Lung (tissue), 17 donors: ENCODE measurements at places on chromosomes 5 and 9. TPM values are rescaled to one million over a fixed set of nuclear protein-coding genes. Genes with fewer than 3 reads are reported as not detected.

SPINK4 gene
- polyA plus RNA-seq = not detected

RBM22 gene
- polyA plus RNA-seq = 27.2 TPM

TLR4 gene
- polyA plus RNA-seq = 41.6 TPM

NDST1 gene
- 49.8 TPM for polyA plus RNA-seq

CCDC171 gene
- 1.2 TPM for polyA plus RNA-seq

RMRP gene
- polyA plus RNA-seq = 44.8 TPM

STK32A gene
- 2.2 TPM for polyA plus RNA-seq

TAF11L3 gene
- not detected for polyA plus RNA-seq

ANKRD31 gene
- polyA plus RNA-seq = 0.06 TPM

FRRS1L gene
- polyA plus RNA-seq = under 0.01 TPM

TBC1D2 gene
- 65.1 TPM for polyA plus RNA-seq

GRCh38 chr9:99162759-99163364 lies 57.9 kb downstream of the TGFBR1 start:
- peak; percentile 77 for DNase-seq

DNA sequence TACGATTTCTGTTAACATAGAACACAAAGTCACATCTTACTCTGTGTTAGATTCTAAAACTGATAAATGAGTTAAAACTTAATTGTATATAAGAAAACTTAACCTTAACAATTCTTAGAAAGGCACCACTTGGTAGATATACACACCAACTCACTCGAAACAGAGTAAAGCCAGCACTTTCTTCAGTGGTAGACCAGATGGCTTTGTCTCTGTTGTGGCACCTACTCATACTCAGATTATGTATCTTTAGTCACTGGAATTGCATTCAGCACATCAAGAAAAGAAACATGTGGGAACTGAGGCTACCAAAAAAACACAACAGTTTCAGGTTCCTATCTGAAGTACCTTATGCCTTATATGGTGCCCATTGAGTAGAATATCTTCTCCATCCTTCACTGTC lies 192.5 kb downstream of the ZNF608 start:
- no peak for DNase-seq

GRCh38 chr9:12722131-12722530 lies 28.9 kb downstream of the TYRP1 start:
- no peak for DNase-seq

DNA sequence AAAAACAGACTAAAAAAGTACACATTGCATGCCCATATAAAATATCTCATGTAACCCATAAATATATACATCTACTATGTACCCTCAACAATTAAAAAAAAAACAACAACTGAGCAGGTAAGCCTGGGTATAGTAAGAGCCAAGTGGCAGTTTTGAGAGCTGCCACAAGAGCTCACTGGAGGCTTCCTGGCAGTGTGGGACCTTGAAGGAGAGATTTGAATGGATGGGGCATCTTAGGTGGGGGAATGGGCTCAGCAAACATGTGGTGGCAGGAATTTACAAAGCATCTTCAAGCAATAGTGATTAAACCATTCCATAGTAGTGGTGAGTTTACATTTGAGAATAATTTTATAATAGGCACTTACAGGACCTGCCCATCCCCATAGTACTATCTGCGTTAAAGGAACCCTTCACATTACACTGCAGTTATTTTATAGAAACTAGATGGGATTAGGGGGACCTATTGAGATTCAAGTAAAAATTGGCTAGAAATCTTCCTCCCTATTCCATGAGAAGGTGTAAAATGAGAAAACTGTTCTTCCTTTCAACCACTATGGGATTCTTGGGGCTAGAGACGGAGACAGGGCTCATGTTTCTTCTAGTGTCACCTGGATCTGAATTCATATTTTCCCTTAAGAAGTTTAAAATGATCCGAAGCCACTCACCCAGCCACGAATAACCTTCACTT lies 6.9 kb downstream of the MEGF10 start:
- DNase-seq = no peak

DNA sequence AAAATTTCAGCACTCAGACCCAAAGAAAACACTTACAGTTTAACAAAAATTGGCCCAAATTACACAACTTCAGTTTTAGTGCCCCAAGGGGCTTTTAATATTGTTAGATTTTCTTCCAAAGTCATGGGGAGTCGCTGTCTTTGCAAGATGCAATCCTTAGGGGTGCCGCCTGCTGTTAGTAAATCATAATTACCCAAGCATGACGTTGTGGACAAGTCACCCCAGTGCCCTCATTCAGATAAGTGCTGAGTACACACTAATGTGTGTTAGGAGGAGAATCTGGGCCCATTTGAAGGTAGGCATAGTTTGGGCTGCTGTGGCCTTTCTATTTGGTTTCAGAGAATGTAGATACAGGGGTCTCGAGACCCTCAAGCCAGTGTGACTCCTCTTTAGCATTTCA lies 138.1 kb downstream of the SV2C start:
- no peak for DNase-seq

- DNase-seq = no peak
Observed at GRCh38 chr9:135928074-135928730, 20.9 kb upstream of the CAMSAP1 start.

DNA sequence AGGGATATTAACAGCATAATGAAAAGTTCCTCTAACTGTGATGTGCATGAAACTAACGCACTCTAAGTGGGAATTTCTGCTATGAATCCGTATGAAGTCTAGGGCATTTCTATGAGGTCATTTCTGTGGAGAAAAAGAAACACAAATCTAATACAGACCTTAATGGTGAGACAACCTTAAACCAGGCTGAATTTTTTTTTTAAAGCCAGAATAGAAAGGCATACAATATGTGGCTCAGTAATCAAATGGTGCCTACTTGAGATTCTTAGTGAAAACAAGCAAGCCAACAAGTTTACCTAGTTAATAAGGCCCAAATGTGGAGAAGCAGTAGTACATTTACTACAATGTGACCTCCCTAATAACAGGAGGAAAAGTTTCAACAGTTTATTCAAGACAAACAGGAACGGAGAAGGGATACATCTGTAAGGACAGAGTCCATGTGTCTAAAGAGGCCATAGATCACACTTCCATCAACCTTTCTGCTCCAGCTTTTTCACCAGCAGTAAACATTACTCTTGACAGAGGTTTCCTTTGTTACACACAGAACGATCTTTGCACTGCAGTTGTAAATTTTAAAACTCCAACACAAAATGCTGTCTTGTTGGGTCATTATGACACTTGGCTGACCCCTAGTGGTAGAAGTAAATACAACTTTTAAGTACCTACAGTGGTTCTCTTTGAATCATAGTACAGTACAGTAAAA lies 26.2 kb downstream of the CARNMT1 start:
- DNase-seq = peak; percentile 93

DNA sequence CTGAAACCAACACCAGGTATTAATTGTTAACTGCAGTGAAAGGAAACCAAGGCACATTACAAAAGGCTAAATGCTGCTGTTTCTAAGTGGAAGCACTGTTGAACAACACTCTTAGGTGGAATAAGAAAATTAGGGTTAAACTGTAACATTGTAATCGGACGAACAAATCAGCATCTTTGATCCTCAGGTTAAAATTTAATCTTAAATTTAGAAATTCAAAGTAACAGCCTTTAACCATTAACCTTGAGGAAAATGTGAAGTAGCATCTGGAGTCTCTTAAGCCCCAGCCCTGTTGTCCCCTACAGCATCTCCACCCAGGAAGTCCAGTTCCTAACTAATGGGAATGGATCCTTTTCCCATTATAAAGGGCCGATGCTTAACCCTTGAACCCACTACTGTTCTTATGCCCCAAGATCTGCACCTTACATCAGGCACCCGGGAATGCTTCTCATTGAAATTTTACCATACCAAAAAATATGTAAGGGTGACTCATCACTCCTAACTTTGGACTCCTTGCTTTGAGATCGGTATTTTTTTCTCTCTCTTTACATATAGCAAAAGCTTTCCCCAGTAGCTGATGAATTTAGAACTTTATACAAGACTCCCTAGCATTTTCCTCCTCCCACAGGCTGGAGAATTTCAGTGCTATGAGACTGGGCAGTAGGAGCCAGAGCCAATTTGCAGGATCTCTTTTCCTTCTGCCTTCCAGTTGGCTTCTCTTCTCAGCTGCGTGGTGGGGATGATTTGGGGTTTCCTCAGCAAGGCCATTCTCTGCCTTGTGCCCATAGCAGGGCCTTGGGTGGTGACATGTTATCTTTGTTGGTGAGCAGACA lies 32.0 kb upstream of the ITGA2 start:
- no peak for DNase-seq

DNA sequence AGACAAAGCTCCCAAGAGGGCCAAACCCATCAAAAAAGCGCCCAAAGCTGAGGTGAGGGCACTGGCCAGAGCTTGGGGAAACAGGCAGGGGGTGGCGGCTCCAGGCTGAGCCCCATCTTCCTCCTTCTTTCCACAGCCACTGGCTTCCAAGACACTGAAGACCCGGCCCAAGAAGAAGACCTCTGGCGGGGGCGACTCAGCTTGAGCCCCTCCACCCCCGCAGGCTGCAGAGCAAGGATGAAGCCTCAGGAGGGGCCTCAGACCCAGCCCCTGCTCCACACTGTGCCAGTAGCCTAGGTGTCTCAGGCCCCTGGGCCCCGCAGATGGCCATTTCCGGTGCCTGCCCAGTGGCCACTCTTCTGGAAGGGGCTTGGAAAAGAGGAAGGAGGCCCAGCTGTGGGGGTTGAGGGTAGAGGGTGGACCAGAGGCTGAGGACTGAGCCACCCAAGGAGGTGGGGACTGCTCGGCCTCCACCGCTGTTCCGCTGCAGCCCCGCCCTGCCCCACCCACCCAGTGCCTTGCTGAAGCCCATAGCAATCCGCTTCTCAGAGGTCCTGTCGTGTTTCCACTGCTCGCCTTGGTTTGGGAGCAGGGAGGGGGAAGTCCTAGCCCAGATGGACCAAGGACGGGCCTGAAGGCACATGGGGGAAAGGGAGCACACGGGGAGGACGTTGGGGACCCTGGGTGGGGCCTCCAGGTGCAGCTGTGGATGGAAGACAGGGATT lies 6.9 kb downstream of the REEP2 start:
- DNase-seq = no peak

DNA sequence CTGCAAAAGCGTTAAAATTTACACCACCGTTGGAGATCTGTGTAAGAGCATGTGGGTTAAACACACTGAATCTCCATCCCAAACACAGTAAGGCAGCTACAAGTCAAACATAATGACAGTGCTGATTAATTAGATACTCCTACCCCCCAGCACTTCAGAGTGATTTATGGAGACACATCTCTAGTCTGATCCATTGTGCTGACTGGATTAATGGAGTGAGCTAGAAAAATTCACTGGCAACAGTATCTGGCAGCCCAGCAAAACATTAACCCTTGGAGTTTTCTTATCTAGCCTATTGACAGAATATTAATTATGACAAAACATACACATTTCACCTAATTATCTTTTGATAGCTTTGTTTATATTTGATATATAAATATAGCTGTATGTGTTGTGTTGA lies 188.6 kb upstream of the ISL1 start:
- DNase-seq = peak; percentile 82

GRCh38 chr9:91305596-91306295 lies 56.0 kb downstream of the AUH start:
- DNase-seq = no peak

- DNase-seq = peak; percentile 28
Observed at GRCh38 chr9:12697719-12698118, 4.5 kb downstream of the TYRP1 start.

DNA sequence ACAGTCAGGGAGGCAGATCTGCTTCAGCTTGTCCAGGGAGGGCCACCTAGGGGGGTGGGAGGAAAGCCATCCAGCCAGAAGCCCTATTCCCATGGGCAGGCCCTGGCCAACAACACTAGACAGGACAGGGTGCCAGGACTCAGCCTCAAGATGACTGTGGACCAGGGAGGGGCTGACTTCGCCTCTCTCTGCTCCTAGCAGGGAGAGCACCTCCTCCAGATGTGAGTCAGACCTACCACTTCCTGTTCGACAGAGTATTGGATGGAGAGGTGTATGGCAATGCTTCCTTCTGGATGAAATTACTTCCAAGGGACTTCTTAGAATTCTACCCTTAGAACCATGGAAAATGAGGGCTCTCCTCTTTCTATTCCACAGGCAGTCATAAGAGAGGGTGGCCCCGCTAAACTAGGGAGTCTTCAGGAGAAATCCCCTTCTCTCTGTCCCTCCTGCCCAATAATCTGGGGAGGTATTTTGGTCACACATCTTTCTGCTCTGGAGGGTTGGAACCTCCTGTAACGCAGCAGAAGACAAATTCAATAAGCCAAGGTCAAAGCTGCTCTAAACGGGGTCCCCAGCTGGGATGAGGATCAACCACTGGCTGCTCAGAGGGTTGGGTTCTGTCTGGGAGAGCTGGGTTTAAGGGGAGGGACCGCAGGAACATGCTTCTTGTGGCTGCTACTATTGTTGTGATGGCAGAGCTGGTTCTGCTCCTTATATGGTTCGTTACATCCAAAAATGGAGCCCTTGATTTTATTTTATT lies 23.2 kb upstream of the RCL1 start:
- no peak for DNase-seq

GRCh38 chr5:59562756-59563389 lies 330.7 kb downstream of the PDE4D start:
- DNase-seq = peak; percentile 25

GRCh38 chr5:58891086-58891970 lies 308.5 kb downstream of the RAB3C start:
- DNase-seq = peak; percentile 81

DNA sequence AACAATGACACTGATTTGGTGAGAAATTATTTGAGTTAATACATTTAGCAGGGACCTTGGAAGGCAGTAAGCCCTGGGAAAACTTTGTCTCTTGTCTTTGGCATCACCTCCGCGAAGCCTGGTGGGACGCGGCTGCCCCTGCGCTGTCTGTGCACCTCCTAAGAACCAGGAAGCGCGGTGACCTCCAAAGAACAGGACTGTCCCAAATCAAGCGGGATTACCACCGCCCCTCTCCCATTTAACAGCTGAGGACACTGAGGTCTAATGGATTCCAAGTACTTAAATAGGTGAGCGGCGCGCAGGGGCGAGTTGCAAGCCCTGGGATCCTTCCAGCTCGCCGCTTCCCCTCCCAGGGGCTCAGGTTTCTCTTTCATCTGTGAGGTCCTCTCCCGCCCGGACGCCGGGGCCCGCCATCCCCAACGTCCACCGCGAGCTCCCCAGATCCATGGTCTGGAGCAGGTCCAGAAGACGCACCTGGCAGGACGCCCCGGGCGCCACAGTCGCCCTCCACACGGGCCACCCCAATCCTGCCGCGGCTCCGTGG lies 432 bp downstream of the STARD4 start:
- no peak for DNase-seq

GRCh38 chr5:7412409-7412808 lies 16.5 kb downstream of the ADCY2 start:
- DNase-seq = peak; percentile 40

- no peak for DNase-seq
Observed at GRCh38 chr5:76445830-76446229, 42.7 kb downstream of the IQGAP2 start.
